ENCODE measurements at places on chromosomes 2 and 18. TPM values are rescaled to one million over a fixed set of nuclear protein-coding genes. Genes with fewer than 3 reads are reported as not detected.
A peak's percentile ranks its signal among the peaks of the same experiment; 100 is the strongest.

CLEC4F gene
- not detected for total RNA-seq

TMEM198 gene
- 0.45 TPM for total RNA-seq

TANC1 gene
- 0.13 TPM for total RNA-seq

INHBB gene
- not detected for total RNA-seq

SULT1C4 gene
- not detected for total RNA-seq

FAM237A gene
- not detected for total RNA-seq

ALPP gene
- not detected for total RNA-seq

RGPD4 gene
- total RNA-seq, result 0.08 TPM

RELCH gene
- 62.4 TPM for total RNA-seq

HAAO gene
- total RNA-seq, result 1.8 TPM

KIF1A gene
- not detected for total RNA-seq

GRCh38 chr2:100614455-100615000, 51.7 kb downstream of the PDCL3 start:
- DNase-seq, result no peak

- no peak for DNase-seq
These were observed 203.3 kb downstream of the NR4A2 start for GRCh38 chr2:156129227-156129626.

GRCh38 chr2:40955042-40955441, 503.2 kb upstream of the SLC8A1 start:
- no peak for DNase-seq

DNA sequence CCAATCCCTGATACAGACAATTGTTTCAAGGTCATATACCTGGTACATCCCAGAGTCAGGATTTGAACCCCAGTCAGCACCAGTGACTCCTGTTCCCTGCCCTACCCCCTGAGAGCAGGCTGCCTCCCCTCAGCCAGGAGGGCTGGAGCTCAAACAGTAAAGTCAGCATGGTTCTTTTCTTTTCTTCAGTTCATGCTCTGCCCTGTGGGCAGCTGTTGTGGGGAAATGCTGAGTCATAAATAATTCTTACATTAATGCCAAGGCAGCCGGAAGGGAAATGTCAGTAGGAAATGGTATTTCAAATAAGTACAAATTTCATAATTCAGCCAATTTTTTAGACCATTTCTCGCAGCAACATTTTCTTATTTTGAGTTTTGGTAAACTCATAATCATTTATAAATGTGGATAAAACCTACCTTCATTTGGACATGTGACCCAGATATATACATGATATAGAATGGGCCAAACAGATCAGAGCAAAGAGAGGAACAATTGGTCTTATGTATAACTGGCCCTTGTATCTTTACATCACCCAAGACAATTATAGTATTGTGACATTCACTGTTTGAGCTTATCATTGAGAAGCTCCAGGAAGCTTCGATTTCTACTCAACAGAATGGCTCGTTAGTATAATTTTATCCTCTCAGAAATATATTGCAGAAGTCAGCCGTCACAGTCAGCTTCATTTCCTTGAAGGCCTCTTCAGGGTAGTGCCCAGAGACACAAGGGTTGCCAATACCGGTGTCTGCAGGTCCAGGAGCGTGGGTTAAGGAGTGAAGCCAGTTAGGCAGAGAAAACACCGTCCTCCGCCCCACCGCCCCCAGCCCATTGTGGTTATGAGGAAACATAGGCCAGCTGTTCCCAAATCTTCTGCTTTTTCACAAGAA, 28.0 kb upstream of the SCYGR1 start:
- DNase-seq, result no peak

DNA sequence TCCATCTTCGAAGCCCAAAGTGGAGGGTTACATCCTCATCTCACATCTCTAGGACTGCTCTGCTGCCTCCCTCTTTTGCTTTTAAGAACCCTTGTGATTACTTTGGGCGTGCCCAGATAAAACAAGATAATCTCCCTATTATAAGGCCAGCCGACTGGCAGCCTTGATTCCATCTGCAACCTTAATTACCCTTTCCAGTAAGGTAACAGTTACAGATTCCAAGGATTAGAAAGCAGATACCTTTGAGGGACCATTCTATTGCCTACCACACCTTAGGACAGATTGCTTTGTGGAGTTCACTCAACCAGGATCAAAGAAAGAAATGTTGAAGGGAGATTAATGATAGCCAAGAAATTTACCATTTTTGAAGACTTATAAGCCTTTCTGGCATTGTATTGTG, 250.8 kb upstream of the ACVR2A start:
- no peak for DNase-seq

- DNase-seq, result no peak
These were observed 18.0 kb downstream of the ABCA12 start for GRCh38 chr2:215120401-215120800.

- DNase-seq, result no peak
These were observed 141.0 kb downstream of the UXS1 start for GRCh38 chr2:106053116-106053515.

DNA sequence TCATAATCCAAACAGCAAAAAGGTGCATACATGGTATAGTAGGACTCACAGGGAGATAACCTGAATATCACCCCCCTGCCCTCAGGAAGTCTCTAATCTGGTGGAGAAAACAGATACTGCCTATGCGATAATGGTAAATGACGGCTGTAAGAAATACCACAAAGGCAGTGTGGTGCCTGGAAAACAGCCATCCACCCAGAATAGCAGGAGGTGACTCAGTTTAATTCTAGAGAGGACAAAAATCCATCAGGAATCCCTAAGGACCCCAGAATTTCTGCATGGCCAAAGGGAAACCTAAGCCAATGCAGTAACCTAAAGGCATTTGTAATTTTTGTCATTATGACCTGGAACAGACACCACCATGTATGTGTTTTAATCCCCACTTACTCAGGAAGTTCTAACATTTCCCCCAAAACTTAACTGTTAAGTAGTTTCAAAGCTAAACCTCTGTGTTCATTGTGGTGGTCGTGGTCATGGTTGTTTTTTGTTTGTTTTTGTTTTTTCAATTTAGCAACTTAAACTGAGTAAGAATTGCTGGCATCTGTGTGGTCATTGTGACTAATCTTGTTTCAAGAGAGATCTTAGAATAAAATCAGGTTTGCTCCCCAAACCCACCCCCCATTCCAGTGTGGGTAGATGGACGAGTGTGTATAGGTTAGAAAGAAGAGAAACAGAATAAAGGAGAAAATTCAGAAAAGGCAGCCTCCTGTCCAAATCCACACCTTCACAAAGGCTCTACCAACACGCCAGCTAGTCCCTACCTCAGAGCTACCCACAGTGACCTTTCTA, 121.5 kb upstream of the CDCA7 start:
- no peak for DNase-seq

DNA sequence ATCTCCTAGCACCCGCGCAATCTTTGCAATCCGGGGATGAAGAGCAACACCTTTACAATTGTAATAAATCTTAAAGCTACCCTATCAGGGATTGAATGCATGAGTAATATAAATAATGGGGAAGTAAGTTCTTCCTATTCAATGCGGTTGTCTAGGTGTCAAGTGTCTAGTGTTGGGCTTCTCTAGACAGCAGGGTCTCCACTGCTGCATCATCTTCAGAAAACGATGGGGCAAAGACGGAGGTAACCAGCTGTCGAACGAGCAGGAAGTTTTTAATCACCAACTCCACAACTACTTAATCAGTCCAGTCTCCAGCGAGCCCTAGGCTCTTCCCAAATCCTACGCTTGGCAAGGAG, 573 bp downstream of the STAM2 start:
- DNase-seq, result no peak

- DNase-seq, result peak; percentile 29
These were observed at the start of gene EMILIN2 for GRCh38 chr18:2846636-2847316. EMILIN2 (plus strand) TSS chr18:2847006; CDS start chr18:2847189, 183 bp downstream.

GRCh38 chr2:95059656-95060370, 34.3 kb downstream of the MAL start:
- DNase-seq, result no peak

DNA sequence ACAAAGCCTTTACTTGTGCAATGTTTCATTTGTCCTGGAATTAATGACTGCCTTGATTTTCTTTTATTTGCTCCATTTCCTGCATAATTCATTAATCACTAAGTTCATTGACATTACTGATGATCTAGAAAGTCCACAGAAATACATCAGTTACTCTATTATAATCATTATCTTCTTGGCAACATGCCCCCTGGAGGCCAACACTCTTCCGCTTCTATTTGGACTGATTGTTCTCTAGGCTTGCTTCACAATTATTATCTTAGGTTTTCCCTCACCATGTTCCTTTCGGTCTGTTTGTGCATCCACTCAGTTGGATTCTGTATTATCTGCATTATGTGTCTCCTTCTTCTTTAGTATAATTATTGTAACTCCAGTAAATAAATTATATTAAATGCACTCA, 461.0 kb upstream of the CDH2 start:
- no peak for DNase-seq

DNA sequence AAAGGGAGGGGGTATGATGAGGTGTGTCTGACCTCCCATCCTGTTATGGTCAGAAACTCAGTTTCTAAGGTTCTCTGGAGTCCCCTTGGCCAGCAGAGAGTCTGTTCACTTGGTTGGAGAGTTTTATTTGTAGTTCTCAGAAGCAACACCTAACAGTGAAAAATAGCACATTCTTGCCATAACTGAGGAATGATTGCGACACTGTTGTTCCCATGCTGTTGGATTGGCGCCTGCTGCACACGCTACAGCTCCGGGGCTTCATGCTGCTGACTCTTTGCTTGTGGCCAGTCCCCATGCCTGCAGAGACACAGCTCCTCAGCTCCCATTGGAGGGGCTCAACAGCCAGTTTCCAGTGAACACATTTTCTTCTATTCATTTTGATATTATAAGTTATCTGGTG, 42.1 kb downstream of the TPGS2 start:
- no peak for DNase-seq

DNA sequence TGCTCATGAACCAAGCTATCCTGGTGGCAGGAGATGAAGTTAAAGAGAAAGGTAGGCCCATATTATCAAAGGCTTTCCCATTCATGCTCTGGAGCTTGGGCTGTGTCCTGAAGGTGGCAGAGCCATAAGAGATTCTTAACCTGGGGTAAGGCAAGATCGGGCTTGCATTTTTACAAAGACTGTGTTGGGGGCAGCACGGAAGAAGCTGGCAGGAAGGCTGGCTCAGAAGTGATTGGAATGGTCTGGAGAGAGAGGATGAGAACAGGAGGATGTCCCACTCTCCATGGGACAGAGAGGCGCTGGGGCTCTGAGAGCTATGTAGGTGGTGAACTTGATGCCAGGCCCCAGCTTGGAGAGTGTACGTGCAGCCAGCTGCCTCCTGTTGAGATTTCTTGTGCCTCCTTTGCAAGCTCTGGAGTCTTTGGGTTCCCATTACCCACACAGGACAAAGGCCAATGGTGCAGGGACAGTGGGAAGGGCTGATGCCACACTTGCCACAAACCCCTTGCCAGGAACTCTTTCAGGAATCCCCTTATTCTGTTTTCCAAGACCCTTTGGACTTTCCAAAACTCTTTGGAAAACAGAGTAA, 40.6 kb upstream of the FZD5 start:
- DNase-seq, result no peak

- no peak for DNase-seq
These were observed 34.1 kb upstream of the SOS1 start for GRCh38 chr2:39154944-39155343.

DNA sequence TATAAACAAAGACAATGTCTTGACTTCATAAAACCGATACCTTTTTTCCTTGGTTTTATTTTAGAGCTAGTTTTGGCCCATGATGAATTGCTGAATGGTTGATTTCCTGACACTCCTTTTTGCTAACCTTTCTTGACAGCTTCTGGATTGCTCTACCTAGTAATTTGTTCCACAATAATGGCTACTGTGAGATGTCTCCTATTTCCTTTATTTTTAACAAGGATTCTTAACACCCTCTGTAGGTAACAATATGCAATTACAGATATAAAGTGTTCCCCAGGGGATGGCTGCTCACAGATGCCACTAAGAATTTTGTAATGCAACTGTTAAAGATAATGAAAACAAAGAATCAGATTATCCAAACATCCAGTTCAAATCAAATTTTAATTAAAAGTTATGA, 100.8 kb upstream of the ATP5MC3 start:
- peak; percentile 4 for DNase-seq

DNA sequence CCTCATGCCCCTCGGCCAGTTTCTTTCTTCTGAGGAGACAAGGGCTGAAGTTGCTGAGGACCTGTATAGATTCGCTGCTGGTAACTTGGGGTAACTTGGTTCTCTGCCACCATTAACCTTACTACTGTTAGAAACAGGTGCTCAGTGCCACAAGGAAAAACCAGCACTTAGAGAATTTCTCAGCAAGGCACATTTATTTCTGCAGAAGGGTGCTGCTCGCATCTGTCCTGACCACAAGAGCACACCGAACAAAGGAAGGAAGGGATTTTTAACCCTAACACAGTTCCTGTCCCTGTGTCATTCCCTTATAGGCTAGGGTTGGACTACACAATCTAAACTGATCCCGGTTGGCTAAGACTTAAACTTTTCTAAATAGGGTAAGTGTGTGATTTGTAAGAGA, 154.1 kb downstream of the SOCS6 start:
- no peak for DNase-seq

DNA sequence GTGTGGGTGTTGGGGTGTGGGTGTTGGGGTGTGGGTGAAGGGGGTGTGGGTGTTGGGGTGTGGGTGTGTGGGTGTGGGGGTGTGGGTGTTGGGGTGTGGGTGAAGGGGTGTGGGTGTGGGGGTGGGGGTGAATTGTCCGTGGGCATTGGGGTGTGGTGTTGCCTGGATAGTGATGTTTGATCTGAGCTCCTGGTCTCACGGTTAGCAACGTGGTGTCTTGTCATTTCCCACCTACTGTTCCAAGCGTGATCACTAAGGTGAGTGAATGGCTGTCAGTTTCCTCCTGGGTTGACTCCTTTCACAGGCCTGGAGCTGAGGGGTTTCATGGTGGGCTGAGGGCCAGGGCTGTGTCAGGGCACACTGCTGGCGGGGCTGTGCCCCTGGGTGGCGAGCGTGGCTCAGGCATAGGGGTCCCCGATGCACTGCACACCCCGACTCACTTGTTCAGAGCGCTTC, 27.2 kb downstream of the RTP5 start:
- DNase-seq, result no peak

- DNase-seq, result no peak
These were observed 27.5 kb downstream of the ARHGAP25 start for GRCh38 chr2:68762100-68762499.
